ENCODE measurements at places on chromosomes 4 and X.

DNA sequence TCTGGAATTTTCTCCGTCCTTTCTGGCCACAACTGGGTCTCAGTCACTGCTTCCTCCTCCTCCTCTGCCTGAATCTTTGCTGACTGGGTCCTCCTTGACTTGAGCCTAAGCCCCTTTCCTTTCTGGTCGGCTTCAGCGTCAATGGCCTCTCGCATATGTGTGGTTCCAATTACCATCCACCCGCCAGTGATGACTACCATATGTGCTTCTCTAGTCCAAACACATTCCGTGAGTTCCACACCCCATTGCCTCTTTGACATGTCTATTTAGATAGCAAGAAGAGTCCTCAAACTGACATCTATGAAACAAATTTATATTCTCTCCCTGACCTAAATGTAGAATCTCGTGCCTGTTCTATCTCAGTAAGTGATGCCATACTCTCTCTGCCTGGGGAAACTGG lies 19.8 kb downstream of the MXRA5 start:
- DNase-seq = no peak

- no peak for DNase-seq
Measured at GRCh38 chr4:107888237-107888636, 43.1 kb upstream of the CYP2U1 start.

DNA sequence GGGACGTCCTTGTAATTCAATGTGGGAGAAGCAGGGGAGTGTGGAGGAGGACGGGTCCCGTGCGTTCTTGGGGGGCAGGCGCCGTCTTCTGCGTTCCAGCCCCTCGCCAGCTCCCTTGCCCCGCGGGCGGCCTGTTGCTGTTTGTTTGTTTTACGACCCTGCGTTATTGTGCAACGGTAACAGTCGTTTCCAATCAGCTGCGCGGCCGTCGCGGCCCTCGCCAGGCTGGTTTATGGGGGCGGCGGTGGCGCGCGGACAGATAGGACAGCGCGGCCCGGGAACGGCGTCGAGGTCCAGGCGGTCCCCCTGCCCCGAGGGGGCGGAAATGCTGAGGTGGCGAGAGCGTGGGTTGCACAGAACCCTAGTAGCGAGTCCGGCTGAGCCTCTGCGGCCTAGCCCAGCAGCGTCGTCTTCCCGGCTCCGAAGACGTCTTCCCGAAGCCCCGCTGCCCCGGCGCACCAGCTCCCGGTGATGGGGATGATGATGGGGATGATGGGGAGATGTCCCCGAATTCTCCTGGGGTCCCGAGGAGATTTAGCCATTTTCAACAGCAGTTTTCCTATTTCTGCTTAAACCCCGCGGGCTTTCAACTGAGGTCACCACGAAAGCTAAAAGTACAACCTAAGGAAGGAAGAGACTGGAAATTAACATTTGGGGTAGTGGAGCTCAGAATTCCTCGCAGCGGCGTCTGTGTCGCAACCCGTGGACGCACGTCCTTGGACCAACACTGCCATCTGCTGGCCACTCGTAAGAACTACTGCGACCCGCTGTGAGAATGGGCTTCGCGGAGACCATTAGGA lies 4.8 kb downstream of the PDGFRA start:
- peak; percentile 32 for DNase-seq

GRCh38 chrX:120462370-120462769 lies 6.7 kb downstream of the LAMP2 start:
- DNase-seq = no peak

DNA sequence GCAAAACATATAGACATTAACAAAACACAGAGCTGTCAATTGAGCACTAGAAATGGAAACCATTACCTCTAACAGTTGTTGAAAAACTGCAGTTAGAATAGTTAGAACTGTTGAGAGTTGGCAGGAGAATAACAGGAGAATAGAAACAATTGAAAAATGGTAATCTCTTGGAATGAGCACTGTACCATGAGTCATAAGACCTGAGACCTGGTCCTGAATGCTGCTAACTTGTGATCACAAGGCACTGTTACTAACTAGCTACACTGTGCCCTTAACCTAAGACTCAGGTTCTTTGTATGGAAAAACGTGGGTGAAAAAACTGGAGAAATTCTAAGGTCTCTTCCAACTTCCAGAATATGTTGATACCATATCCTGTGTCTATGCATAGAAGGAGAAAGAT lies 29.3 kb downstream of the FAM114A1 start:
- no peak for DNase-seq

DNA sequence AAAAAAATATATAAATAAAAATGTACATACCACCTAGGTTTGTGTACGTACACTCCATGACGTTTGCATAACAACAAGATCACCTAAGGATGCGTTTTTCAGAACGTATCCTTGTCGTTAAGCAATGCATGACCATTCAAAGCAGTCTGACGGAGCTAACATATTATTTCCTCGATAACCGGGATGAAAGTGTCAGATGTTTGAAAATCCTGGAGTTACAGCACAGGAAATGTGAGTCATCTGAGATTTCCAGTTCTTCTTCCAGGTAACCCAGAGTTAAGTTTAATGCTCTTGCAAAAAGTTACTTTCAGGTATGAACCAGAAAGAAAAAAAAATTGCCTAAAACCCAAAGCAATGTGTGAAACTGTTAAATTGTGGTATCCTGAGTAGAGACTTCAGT lies 107.9 kb downstream of the LDB2 start:
- DNase-seq = no peak

DNA sequence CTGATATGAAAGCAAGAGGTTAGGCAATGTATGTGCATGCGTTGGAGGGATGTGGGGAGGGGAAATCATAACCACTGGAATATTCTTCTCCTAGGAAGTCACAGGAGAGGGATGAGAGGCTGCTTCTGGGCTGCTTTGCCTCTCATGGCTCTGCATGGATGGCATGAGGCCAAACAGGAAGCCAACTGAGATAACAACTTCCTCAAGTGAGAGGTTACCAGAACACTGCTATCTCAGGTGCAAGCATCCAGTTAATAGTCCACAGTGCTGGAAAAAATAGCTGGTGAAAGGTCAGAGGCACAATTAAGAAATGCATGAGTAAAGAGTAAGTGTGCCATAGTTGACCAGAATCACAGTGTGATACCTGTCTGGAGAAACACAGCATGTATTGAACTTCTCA lies 113.3 kb downstream of the ELOVL6 start:
- DNase-seq = no peak

Measured in stimulated activated CD8-positive, alpha-beta memory T cell treated with anti-CD3 and anti-CD28 coated beads, Interleukin-7, amount 100 ng/mL, for 48 hours (primary cell).